Breast epithelium (tissue), 4 donors: ENCODE measurements at places on chromosomes 7 and 10. TPM values are rescaled to one million over a fixed set of nuclear protein-coding genes. Genes with fewer than 3 reads are reported as not detected.

DNA sequence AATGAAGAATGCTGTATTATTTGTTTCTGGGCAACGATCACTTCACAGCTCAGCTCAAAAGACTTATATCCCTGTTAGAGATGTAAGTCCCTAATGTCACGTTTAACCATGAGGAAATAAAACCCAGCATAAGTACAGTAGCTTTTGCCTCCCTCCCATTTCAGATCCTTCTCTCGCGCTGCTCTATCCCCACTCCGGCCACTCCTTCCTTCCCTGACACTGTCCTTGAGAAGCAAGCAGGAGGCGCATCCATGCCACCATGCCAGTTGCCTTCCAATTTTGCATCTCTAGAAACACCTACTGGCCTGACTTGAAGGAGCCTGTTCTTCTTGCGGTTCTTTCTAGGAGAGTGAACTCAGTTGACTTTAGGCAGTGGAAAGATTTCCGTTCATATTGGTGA lies 1.2 kb downstream of the FAM180A start:
- H3K36me3 ChIP-seq: no peaks in the 10 kb centered on the region
- no peak for DNase-seq
- H3K4me1 ChIP-seq: no peaks in the 10 kb centered on the region
- H3K27ac ChIP-seq: peak overlapping the region; percentile 95
- no peaks in the 10 kb centered on the region for H3K27me3 ChIP-seq
- peak overlapping the region; percentile 42 for H3K4me3 ChIP-seq

DNA sequence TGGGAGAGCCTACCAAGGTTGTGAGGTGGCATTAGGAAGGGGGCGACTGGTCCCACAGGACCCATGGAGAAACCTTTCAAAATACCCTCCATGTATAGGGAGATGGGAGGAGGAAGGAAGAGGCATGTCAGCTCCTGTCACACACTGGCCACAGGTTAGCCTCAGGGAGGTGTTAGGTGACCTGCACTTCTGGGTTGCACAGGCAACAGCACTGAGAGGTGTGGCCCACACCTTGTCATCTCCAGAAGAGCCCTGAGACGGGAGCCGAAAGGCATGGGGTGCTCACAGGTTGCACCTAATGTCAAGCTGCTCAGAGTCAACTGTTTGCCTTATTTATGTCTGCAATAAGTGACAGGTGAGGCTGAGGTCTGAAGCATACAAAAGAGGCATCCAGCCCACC lies 14.6 kb upstream of the USP6NL start:
- no peak for DNase-seq
- H3K27ac ChIP-seq: no peak overlapping the region
- no peaks in the 10 kb centered on the region for H3K4me1 ChIP-seq
- H3K36me3 ChIP-seq: no peaks in the 10 kb centered on the region
- no peaks in the 10 kb centered on the region for H3K27me3 ChIP-seq

- H3K4me1 ChIP-seq: no peaks in the 10 kb centered on the region
- no peak overlapping the region for H3K27ac ChIP-seq
- no peaks in the 10 kb centered on the region for H3K36me3 ChIP-seq
- H3K27me3 ChIP-seq: no peaks in the 10 kb centered on the region
- no peak overlapping the region for H3K4me3 ChIP-seq
- no peak for DNase-seq
Observed at GRCh38 chr10:19958787-19959186, 142.6 kb downstream of the PLXDC2 start.

The KCNIP2 gene
- total RNA-seq: 11.9 TPM
